ENCODE measurements at places on chromosomes 5 and 9.

GRCh38 chr5:81893961-81894360, 77.9 kb upstream of the ATG10 start:
- no peak for DNase-seq

DNA sequence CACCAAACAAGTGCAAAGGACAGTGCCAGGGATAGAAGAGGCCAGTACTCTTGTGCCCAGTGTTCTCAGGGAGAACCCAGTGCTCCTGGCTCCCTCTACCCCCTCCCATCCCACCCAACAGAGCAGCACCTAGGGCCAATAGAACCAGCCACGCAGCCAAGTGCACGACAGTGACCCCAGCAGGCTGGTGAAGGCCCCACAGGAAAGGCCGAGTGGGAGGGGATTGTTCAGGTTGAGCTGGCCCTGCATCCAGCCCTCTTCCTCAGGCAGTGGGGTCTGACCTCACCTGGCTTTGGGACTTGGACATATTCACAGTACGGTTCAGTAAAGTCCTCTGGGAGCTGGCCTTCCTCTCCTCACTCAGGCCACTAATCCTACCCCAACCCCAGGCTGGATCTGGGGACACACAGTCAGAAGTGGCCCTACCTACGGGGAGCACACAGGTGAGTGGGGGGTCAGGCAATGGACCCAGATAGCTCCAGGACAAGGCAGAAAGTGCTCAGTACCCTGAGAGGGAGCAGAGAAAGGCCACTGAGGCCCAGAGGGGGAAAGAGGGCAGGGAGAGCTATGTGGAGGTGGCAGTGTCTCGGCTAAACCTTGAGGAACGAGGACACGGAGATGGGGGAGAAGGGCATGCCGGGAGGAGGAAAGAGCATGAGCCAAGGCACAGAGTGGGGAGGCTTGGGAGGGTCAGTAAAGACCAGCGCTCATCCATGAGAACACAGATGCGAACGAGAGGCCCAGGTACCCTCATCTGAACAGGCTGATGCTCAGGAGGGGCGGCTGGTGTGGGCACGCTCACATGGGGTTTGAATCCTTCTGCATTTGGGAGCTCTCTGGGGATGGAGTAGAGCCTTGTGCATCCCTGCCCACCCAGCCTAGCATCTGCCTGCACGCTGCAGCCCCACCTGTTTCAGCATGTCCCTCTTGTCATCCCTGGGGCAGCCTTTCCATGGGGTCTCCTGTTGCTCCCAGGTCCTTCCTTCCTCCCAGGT, 25.6 kb downstream of the POLR1E start:
- no peak for DNase-seq

- no peak for DNase-seq
These were observed 86.5 kb upstream of the ATP10B start for GRCh38 chr5:160938532-160938931.

DNA sequence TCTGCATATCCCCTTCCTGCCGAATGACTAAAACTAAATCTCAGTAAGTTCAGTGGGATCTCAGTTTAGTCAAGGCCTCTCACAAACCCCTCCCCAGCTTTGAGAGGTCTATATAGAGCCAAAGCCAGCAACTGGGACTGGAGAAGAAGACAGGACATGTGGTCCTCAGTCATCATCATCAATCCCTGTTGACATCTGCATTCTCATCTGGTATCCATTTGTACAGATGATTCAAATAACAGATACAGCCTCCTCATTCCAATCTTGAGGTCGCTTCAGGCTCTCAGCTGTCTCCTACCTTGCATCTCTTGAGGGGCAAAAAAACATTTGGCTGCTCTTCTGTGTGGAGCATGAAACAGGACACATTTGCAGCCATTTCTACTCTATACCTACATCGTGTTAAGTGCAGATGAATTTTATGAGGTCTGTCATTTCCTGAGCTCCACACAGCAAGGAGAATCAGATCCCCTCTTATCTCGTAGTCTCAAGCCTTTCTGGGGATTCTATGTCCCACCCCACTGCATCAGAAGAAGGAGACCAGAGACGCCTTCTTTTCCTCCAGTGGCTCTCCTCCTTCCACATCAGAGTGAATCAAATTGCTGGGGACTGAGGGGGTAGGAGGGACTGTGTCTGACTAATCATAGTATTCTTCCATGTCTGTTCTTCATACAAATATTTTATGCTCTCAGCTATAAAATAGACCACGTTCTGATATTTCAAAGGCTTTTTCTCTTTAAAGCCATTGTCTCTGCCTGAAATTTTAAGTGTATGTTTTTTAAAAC, 4.7 kb upstream of the RECK start:
- DNase-seq = no peak

GRCh38 chr5:158051036-158051435, 192.1 kb upstream of the CLINT1 start:
- DNase-seq = no peak

GRCh38 chr5:36452424-36453006, 150.8 kb upstream of the RANBP3L start:
- DNase-seq = no peak

Data from T-helper 17 cell (primary cell).